T-helper 17 cell (primary cell): ENCODE measurements at places on chromosomes 5 and 9.

DNA sequence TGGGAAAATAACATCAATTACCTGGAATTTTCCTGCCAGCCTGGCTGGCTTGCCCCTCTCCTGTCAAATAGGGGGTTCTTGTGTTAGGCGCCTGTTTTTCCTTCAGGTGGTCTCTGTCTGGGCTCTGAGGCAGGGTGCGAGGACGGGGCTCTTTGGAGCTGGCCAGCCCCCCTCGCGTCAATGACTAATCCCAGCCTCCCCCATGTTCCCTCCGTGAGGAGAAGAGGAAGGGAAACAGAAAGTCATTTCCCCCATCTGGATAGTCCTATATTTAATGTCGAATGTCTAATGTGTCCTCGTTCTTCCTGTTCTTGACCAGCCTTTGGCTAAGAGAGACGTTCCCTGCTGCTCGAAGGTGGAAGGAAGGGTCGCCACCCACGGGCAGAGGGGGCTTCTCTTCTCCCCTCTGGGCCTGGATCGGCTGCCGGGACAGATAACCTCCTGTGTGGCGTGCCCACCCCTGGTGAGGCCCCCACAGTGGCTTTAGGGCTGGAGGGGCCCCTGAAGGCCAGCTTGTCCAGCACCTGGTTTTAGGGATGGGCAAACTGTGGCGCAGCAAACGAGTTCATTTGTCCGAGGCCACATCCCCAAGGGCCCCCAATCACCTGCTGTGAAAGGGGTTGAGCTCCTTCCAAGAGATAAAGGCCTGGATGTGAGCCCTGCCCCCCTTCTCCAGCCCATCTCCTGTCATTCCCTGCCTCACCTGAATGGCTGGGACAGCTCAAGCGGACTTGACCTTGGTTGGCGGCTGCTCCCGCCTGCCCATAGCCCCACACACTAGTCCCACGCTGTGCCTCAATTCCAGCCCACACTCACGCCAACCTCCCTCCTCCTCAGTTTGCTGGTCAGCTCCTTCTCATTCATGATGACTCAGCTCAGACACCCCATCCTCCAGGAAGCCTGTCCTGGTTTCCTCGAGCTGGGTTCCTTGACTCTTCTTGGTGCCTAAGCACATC lies 35.9 kb upstream of the UNC5A start:
- no peak for DNase-seq

DNA sequence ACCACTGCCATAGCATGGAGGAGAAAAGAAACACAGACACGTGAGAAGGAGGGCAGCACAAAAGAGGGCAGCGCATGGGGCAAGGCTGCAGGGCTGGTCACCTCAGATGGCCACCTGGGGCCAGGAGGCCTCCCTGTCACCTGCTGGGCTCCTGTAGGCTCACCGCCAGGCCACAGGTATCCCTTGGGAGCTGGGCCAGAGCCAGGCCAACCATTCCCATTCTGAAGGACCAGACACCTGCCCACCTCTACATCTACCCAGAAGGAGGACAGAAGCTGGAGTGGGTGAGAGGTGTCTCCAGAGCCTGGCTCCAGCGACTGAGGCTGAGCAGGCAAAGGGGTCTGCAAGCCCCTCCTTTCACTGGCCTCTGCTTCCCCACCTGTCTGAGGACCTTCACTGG lies 103.1 kb downstream of the PAX5 start:
- no peak for DNase-seq

- no peak for DNase-seq
Measured at GRCh38 chr9:19441730-19442129, 32.9 kb downstream of the ACER2 start.

- DNase-seq: no peak
Measured at GRCh38 chr9:908536-909205, 67.2 kb downstream of the DMRT1 start.

DNA sequence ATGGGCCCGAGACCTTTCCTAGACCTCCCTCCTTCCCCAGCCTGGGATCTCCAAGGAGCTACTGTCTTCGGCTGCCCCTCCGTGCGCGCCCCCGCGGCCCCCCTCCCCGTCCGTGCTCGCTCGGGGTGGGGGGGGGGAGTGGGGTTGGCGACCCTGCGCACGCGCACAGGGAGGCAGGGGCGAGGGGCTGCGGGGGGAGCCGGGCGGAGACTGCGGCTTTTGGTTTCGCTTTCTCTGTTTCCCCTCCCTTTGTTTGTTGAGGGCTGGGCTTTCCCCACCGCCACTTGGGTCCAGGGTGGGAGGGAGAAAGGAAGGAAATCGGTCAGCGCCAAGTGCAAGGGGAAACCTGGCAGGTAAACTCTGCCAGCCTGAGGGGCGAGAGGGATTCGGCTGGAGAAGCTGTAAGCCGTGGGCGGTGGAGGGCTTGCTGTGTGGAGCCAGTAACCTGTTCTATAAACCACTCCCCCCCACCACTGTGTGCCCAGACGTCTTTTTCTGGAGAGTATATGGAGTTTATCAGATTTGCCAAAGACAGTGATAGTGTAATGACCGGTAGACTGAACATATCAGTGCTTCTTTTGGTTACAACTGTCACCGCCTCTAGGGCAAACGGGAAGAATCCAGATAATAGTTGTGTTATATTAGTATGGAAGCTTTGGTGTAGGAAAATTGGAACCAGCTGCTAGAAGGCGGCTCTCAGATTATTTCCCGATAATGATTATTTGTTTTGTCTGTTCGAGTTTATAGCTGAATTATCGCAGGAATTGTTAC lies 684 bp downstream of the DNAJA1 start:
- DNase-seq: peak; percentile 65

DNA sequence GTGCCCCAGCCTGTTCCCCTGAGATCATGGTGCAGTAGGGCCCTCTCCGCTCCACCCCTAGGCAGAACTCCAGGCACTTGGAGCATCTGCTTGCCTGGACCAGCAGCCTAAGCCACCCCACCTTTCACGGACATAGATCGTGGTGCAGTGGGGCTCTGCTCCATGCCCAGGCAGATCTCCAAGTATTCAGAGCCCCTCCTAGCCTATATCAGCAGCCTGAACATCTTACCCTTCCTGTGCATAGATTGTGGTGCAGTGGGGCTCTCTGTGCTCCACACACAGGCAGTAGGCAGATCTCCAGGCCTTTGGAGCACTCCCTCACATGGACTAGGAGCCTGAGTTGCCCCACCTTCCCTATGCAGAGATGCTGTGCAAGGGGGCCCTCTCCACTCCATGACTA lies 103.0 kb downstream of the GLIS3 start:
- DNase-seq: no peak

DNA sequence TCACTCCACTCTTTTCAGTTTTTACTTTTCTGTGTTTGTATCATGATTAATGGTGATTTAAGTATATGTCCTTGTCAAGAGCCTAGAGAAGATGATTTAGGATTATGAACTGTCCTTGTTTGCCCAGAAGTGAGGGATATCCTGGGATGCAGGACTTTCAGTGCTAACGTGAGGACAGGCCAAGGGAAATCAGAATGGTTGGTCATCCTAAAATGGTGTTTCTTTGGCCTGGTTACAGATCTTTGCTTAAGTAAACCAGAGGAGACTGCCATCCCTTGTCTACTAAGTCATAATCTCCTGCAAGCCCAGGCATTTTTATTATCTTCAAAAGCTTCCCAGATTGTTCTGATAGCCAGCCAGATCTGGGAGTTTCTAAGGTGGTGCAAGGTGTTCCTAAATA lies 22.3 kb upstream of the DPYSL3 start:
- no peak for DNase-seq

DNA sequence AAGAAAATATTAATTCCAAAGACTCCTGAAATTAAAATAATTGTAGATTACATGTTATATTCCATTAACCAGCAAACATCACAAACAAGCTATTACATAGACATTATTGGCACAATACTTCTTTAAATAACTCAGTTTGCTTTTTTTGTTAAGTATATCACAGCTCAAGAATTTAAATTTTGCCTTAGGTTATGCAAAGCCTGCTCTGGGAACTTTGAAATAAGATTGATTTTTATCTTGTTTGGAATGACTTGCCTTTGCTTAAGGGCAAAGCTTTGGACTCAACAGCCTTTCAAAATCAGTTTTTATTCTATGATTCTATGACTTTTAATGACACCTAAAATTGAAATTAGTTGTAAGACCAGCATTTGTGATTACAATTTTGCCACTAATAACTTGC lies 78.2 kb downstream of the ALDH7A1 start:
- DNase-seq: no peak

DNA sequence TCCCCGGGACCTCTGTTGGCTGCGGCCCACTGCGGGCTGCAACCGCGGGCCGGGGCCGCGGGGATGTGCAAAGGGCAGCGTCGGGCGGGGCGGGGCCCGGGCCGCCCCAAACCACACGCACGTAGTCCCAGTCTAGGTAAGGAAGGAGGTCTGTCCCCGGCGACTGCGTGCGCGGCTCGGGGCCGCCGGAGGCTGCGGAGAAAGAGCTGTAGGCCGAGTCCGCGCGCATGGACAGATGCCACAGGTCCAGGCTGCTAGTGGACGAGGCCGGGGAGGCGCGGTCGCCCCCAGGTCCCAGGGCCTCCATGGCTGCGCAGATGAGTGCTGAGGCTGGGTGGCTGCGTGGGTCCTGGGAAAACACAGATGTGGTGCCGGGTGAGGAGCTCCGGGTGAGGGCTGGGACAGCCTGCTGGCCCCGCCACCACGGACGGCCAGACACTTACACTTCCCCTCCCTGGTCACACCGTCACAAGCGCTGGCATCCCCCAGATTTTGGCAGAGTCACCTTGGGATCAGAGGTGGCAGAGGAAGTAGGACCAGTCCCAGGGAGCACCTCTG lies 4.5 kb downstream of the SHROOM1 start:
- DNase-seq: no peak

- DNase-seq: no peak
Measured at GRCh38 chr5:72955143-72955767, 586 bp upstream of the FCHO2 start.

- DNase-seq: no peak
Measured at GRCh38 chr9:127130661-127131538, 8.5 kb upstream of the ANGPTL2 start.

DNA sequence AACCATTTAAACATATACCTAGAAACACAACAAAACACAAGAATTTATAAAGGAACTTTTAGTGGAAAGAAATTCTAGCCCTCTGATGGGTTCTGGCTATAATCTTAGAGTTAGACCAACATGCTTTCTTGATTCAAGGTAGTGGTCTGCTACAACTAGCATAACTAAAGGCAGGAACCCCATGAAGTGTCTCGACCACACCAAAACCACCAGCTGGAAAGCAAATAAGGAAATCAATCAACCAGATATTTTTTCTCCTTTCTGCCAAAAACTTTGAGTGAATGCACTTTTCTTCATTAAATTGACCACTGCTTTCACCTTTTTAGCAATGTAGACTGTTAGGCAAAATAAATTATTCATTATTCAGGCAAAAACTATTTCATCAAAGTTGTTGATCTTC lies 346.4 kb downstream of the EBF1 start:
- no peak for DNase-seq

DNA sequence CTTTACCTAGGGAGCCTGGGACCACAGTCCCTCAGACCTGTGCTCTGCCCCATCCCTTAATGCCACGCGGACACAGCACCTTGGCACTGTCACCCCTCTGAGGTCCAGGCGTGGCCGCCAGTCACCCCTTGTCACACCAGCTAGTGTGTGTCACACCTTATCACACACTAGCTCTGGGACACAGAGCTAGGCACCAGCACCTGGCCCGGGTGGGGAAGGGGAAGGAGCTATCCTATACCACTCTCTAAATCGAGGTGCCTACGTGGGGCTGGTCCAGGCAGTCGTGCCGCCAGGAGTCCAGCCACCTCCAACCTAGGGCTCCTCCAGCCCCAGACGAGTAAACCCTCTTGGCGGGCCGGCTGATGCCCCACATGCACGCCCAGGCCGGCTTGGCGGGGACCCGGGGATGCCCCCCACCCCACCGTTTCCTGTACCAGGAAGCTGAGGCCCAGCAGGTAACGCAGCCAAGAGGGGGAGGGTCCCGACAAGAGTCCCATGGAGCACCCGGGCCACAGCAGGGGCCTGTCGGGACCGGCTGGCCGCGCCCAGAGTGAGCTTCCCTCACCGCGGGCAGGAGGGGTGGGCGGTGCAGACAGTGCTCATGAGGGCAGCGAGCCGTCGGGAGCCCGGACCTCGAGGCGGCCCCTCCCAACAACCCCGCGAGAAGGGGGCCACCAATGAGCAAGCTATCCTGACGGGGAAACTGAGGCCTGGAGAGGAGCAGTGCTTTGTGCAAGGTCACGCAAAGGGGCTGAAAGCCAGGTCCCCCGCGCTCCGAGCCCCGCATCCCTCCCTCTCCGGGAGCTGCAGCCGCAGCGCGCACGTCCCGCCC lies 550 bp downstream of the CORO2A start:
- no peak for DNase-seq

DNA sequence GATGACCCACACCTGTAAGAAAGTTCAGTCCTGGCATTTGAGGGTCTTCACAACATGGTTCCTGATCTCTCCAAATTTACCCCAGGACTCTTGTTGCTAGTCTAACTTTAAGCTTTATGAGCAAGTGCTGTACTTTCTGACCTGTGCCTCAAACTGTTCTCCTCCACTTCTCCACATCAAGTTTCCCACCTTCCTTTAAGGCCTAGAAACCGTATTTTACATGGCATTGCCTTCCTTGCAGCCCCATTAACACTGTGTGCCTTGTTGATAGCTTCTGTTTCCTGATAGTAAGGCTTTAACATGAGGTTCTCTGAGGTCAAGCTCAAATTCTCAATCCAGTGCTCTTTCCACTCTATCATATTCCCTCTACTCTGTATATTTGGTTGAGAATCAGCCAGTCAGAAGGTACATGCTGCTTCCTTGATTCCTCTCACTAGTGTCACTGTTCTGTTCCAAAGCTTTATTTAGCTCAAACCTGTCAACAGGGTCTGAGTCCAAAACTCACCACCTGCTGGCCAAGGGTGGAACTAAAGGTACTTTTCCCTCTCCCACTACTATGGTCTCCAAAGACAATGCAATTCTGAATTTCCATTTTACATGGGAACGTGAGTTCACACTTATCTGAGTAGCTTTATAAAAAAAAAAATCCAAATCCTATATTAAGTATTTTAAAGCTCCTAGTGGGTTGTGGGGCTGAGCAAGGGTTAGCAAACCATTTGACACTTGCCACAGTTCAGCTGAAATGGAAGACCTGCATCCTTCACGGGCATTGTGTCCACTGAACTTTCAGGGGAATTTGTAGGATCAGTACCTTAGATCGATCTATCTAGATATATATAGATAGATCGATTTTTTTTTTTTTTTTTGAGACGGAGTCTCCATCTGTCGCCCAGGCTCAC lies 21.1 kb downstream of the VCP start:
- no peak for DNase-seq

DNA sequence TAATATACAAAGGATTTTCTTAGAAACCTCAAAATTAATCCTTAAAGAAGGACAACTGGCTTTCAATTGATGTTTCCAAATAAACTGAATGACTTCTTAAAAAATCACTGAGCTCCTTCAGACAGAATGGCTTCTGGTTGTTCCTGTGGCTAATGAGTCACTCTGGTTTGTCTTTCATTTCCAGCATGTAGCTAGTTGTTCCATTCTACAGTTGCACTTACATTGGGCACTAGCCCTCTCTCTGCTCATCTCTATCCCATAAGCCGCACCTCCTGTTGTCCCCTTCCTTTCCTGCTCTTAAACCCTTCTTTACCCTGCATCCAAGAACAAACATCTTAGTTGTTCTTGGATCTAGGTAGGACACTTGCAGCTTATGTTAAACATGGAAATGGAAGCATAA lies 235.3 kb upstream of the HAPLN1 start:
- DNase-seq: no peak
